Neural crest cell (in vitro differentiated cells): ENCODE measurements at places on chromosomes 1 and 21. TPM values are rescaled to one million over a fixed set of nuclear protein-coding genes. Genes with fewer than 3 reads are reported as not detected.

DNA sequence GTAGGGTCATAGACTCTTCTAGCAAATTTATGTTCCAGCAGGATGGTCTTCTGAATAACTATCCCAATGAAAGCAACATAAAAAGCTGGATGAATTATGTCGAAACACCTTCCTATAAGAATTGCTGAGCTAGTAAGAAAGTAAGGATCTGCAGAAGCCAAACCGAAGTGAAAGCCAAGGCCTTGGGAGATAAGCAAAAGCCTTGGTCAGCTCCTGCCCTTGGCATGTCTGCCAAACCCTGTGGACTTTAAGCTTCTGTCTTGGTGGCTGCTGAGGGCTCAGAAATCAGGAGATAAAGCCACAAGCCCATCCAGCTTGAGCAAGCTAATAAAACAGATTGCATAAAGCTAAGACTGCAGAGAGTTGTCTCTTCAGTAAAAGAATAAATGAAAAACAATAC, 81.2 kb upstream of the KCND3 start:
- H3K4me1 ChIP-seq, result no peaks in the 10 kb centered on the region
- H3K27me3 ChIP-seq, result peaks cover 9% of the 10 kb centered on the region
- H3K27ac ChIP-seq, result no peak overlapping the region
- H3K4me3 ChIP-seq, result no peak overlapping the region
- peaks cover 2% of the 10 kb centered on the region for H3K36me3 ChIP-seq
- DNase-seq, result no peak

GRCh38 chr21:29185172-29185571, 54.7 kb downstream of the MAP3K7CL start:
- peaks cover 16% of the 10 kb centered on the region for H3K4me1 ChIP-seq
- H3K36me3 ChIP-seq, result no peaks in the 10 kb centered on the region
- H3K27me3 ChIP-seq, result no peaks in the 10 kb centered on the region
- no peak overlapping the region for H3K27ac ChIP-seq

GRCh38 chr1:159913451-159914192, 11.7 kb downstream of the TAGLN2 start:
- H3K4me3 ChIP-seq, result no peak overlapping the region
- H3K4me1 ChIP-seq, result peaks cover 26% of the 10 kb centered on the region
- no peaks in the 10 kb centered on the region for H3K27me3 ChIP-seq
- H3K27ac ChIP-seq, result no peak overlapping the region
- no peak for DNase-seq

DNA sequence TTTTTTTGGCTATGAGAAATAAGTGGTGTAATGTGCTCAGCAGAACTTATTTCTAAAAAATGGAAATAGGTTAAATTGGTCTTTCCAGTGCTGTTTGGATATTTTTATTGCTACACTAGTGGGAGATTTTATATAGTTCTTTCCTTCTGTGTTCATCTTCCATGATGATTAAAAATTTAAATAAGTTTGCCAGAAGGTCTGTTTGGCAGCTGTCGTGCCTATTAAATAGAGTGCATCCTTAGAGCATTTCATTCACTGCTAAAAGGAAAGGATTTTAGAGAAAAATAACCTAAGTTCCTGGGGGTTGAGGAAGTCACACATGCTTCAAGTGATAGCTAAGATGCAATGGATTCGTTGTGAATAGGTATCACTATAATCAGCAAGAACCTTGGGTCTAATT, 29.7 kb upstream of the RAVER2 start:
- H3K27ac ChIP-seq, result no peak overlapping the region
- H3K27me3 ChIP-seq, result peaks cover 2% of the 10 kb centered on the region
- no peak overlapping the region for H3K4me3 ChIP-seq
- no peak for DNase-seq
- no peaks in the 10 kb centered on the region for H3K36me3 ChIP-seq

DNA sequence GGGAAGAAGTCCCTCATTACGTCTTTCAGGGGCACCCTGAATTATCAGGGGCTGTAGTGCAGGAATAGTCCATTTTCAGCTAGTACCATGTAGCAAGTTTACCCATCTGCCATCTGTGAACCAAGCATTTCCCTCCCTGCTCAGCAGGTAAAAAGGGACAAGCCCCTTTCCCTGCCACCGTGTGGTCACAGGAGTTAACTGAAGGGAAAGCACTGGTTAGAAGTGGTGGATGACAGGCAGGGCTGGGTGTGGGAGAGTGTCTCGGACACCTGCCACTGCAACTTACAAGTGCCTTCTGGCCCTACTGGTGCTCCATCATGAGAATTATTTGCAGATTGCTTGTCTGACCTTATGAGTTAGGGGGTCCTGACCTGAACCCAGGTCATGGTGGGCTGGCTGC, 32.0 kb upstream of the IGSF5 start:
- H3K27ac ChIP-seq, result no peak overlapping the region
- no peak for DNase-seq
- H3K36me3 ChIP-seq, result peaks cover 2% of the 10 kb centered on the region

GRCh38 chr1:160818207-160818937, 22.4 kb downstream of the LY9 start:
- H3K27ac ChIP-seq, result peak overlapping the region; percentile 40
- H3K27me3 ChIP-seq, result peaks cover 4% of the 10 kb centered on the region
- DNase-seq, result no peak
- H3K4me3 ChIP-seq, result no peak overlapping the region

DNA sequence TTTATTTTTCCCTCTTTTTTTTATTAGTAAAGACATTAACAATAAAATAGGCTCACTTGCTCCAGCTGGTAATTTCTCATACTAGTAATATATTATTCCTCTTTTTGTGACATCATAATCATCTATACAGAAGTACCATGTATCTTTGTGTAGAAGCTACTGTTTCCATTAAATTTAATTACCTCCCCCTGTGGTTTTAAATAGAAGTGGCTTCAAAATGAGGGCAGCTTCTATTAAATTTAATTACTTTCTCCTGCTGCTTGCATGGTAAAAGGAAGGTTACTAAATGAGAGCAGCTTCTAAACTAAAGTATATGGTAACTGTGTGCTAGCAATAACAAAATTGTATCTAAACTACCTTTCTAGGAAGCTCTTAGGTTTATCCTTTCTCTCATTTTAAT, 94.0 kb downstream of the DPYD start:
- H3K27me3 ChIP-seq, result no peaks in the 10 kb centered on the region
- no peak overlapping the region for H3K27ac ChIP-seq
- no peaks in the 10 kb centered on the region for H3K36me3 ChIP-seq
- H3K4me3 ChIP-seq, result no peak overlapping the region

GRCh38 chr1:68328490-68328889, 96.2 kb upstream of the WLS start:
- no peaks in the 10 kb centered on the region for H3K27me3 ChIP-seq
- no peak for DNase-seq
- H3K36me3 ChIP-seq, result no peaks in the 10 kb centered on the region

GRCh38 chr1:67190410-67190809, 24.2 kb downstream of the IL23R start:
- no peaks in the 10 kb centered on the region for H3K36me3 ChIP-seq
- no peaks in the 10 kb centered on the region for H3K27me3 ChIP-seq
- no peak overlapping the region for H3K4me3 ChIP-seq
- H3K4me1 ChIP-seq, result peaks cover 4% of the 10 kb centered on the region
- DNase-seq, result no peak
- H3K27ac ChIP-seq, result no peak overlapping the region

Gene RGS7
- 0.39 and 0.65 TPM in 2 replicates for total RNA-seq

Gene FCRL5
- not detected in 2 replicates for total RNA-seq

Gene CELF3
- 21.7 and 22.0 TPM in 2 replicates for total RNA-seq

Gene S100A1
- total RNA-seq, result not detected in 2 replicates
